Stimulated activated CD8-positive, alpha-beta memory T cell treated with anti-CD3 and anti-CD28 coated beads, Interleukin-2, amount 100 ng/mL, for 48 hours (primary cell): ENCODE measurements at places on chromosomes 3 and 15.

GRCh38 chr3:127822041-127822681, at the start of gene MGLL:
MGLL (minus strand) TSS chr3:127822515; CDS start chr3:127822318, 197 bp downstream.
- no peak for DNase-seq

- no peak for DNase-seq
These were observed 76.0 kb downstream of the FEM1B start for GRCh38 chr15:68353421-68354135.

DNA sequence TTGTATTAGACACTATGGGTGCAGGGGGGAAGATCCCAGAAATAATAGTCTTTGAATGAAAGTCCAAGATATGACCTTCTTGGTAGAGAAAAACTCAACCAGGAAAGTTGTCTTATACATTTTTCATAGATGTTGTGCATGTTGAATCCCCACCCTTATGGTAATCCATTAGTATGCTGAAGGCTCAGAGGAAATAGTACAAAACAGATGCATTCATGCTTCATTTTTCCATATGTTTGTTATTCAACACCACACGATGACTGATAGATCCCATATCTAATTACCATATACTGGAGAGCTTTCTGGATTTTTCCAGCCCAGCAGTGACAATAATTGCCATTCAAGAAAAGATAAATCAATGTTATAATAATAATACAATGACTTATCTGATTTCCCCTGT, 487.4 kb downstream of the FGF12 start:
- DNase-seq = no peak

DNA sequence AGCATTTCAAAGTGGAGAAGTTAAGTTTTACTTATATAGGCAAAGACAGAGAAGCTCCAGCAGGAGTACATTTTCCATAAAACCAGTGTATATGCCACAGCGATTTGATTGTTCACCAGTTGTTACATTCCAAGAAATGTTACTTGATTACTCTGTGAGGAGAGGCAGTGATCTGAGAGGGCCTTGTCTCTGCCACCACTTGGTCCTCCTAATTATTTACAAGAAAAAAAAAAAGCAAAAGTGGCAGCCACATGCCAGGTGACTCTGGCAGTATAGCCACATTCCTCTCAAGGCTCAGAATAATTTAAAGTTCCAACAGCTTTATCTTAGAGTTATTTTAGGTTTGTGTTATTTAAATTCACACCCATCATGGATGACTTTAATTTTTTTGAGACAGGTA, 1077.8 kb downstream of the ZPLD1 start:
- no peak for DNase-seq

- DNase-seq = no peak
These were observed 378.0 kb downstream of the LSAMP start for GRCh38 chr3:116067326-116067725.

GRCh38 chr3:152466784-152467183, 198.1 kb downstream of the MBNL1 start:
- DNase-seq = no peak

GRCh38 chr3:9179826-9180763, 69.4 kb downstream of the SRGAP3 start:
- no peak for DNase-seq

DNA sequence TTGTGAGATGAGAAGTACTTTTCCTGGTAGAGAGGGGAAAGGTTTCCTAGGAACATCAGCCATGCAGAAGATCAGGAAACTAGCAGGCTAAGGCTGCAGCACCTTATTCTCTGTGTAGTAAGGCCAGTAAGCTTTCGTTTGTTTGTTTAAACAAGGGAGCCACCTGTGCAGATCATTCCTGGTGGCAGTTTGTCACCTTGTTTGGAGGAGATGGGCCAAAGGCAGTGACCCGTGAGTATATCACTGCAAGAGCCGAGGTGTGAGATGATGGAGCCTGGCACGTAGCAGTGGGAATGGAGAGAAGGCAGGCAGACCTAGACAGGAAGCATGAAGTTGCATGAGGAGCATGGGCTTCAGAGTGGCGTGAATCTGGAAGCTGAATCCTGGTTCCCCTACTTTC, 19.6 kb downstream of the ATG7 start:
- no peak for DNase-seq

- DNase-seq = no peak
These were observed 20.1 kb upstream of the MAGEF1 start for GRCh38 chr3:184731786-184732537.

- no peak for DNase-seq
These were observed 156.3 kb downstream of the MTHFS start for GRCh38 chr15:79740561-79740960.

DNA sequence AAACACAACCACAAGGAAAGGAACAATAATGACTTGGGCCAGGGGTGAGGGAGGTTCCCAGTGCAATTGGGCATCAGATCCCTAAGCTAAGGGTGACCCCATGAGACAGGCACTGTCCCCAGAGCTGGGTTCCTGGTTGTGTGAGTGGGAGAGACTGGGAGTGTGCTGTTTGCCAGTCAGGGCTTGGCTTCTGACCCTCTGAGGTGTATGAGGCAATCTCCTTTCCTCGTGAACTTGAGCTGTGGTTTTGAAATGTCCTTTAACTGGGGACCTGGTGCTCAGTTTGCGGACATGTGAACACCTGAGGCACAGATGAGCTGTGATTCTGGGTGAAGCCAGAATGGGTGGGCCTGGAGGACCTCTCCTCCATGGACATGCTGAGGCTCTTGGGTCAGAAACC, 58.5 kb upstream of the PLXNA1 start:
- no peak for DNase-seq

GRCh38 chr3:34035775-34036174, 237.3 kb downstream of the PDCD6IP start:
- no peak for DNase-seq

- no peak for DNase-seq
These were observed 39.7 kb downstream of the KLHL25 start for GRCh38 chr15:85754989-85755388.

- no peak for DNase-seq
These were observed 110.7 kb downstream of the LRRC49 start for GRCh38 chr15:71003319-71003718.

- no peak for DNase-seq
These were observed 101.2 kb upstream of the SMAD3 start for GRCh38 chr15:66964111-66964738.
